Endothelial cell of umbilical vein (primary cell): ENCODE measurements at places on chromosomes 3 and 15. TPM values are rescaled to one million over a fixed set of nuclear protein-coding genes. Genes with fewer than 3 reads are reported as not detected.

MYL3 gene
- total RNA-seq, result not detected in 2 replicates

WNT7A gene
- not detected in 2 replicates for total RNA-seq

HMCES gene
- 38.9 and 40.8 TPM in 2 replicates for total RNA-seq

AHSG gene
- not detected in 2 replicates for total RNA-seq

EOMES gene
- not detected in 2 replicates for total RNA-seq

SMCO1 gene
- total RNA-seq, result not detected in 2 replicates

C3orf33 gene
- total RNA-seq, result 0.74 and 1.7 TPM in 2 replicates

DNA sequence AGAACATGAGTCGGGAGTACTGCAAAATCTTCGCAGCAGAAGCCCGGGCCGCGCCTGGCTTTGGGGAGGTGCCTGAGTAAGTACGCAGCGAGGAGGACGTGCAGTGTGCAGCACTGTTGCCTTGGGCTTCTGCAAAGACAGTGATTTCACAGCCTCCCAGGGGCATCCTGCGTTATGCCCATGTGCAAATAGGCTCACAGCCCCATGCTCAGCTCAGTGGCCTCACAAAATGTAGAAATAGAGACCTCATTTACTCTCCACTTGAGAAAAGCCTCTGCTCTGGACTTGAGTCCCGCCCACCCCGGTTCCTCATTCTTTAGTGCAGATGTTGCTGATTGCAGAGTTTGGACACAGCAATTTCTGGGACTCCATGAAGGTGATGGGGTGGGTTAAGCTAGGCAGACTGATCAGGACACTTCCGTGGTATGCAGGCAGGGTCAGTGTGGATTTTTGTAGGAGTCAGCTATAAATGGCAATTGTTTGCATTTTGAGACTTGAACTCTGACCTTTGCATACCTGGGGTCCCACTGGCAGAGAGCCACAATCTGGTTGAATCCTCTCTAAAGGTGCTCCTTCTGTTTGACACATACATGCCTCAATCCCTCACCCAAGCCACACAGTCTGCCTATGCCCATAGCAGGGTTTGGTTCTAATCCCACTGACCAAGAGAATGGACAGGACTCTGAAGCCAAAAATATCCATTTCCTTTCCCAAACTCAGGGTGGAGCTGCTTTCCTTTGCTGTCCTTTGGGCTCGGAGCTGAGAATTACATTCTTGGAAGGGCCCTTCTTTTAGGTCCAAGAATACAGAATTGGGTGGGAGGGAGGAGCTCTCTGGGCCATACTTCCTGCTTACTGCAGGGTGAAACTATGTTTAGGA is 20.7 kb upstream of the SLC28A1 start:
- no peak for DNase-seq

DNA sequence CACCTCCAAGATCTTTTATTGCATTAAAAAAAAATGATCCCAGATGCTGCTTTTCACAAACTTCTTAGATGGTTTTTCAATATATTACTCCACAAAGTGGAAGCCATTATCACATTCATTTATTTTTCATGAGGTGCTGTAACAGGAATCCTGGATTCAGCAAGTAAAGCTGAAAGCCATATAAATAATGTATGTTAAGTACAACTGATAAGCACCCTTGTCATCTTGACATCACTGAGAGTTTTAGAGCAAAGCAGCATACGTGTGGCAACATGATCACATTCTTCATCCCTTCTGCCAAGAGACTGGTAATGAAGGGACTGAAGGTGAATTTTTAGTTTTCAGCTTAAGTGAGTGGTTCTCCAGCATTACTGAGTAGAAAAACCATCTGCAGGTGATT is 44.9 kb upstream of the LRRFIP2 start:
- no peak for DNase-seq

DNA sequence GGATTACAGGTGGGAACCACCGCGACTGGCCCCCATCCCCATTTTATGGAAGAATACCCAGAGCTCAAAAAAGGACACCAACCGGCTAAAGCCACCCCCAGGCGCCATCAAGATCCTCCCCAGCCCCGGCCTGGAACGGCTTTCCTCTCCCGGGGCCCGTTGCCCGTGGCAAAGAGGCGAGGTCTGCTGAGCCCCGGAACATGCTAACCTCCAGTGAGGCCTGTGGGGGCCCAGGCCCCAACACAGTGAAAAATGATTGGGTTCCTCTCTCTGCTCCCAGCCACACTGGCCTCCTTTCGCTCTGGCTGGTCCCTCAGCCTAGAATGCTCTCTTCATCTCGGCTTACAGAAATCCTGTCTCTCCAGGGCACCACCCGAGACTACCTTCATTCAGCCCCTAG is 46.5 kb upstream of the SMAD6 start:
- DNase-seq, result no peak

DNA sequence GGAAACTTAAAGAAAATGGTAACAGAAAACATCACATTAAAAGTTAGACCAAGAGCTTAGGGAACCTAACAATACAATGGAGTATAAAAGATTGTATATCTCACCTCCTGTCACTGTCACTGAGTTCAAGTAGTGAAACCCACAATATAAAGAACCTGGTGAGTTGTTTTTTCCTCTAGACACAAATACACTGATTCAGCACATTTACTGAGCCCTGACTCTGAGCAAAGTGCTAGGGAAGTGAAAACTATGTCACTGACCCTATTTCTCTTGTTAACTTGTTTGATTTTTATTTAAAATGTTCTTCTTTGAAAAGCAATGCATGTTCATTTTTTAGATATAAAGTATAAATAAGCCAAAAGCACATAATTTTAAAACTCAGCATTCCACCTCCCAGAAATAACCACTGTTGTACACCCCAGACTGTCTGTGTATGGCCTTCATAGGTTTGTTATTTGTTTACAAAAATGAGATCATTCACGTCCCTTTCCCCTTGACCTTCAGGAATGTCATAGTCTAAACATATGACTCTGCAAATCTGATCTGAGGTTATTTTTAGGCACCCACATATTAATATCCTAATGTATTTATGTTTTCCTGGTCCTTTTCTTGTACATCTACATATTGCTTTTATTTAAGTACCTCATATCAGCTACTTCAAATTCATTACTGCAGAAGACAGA is 69.2 kb upstream of the CSTA start:
- no peak for DNase-seq

GRCh38 chr15:77009646-77010311 is 14.9 kb downstream of the PSTPIP1 start:
- no peak for DNase-seq

DNA sequence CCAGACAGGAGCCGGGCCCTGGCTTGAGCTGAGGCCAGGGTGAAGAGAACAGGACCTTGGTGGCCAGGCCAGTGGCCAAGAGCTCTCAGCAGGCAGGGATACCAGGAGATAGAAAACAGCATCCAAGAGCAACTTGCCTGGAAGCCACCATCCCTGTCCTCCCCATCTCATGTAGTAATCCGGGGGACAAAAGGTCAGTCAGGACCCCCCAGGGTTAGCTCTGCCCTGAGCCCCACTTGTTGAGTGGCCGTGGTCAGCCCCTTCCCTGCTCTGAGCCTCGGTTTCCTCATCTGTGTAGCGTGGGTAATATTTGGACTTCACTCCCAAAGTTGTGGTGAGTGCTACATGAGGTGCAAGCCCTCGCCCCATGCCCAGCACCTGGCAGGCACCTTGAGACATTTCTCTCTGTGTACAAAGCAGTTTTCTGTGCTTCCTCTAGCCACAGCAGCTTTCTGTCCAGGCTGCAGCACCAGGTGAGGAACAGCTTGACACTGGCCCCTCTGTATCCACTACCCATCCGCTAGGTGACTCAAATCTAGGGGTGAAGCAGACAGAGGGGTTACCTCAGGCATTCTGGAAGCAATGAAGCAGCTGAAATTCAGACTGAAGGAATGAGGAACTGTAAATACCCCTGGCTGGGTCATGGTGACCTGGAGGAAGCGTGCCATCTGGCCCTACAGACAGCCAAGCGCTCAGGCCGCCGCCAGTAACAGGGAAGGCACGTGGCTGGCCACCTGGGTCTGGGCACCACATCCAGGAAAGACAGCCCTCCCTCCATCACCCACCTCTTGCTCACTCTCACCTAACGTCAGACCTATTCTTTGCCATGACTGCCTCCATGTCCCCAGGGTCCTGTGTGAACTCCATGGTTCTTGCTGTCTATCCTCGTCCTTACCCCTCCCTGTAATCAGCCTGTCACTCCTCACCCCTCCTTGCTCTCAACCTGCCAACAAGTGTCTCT is 6.7 kb downstream of the CISH start:
- DNase-seq, result no peak

DNA sequence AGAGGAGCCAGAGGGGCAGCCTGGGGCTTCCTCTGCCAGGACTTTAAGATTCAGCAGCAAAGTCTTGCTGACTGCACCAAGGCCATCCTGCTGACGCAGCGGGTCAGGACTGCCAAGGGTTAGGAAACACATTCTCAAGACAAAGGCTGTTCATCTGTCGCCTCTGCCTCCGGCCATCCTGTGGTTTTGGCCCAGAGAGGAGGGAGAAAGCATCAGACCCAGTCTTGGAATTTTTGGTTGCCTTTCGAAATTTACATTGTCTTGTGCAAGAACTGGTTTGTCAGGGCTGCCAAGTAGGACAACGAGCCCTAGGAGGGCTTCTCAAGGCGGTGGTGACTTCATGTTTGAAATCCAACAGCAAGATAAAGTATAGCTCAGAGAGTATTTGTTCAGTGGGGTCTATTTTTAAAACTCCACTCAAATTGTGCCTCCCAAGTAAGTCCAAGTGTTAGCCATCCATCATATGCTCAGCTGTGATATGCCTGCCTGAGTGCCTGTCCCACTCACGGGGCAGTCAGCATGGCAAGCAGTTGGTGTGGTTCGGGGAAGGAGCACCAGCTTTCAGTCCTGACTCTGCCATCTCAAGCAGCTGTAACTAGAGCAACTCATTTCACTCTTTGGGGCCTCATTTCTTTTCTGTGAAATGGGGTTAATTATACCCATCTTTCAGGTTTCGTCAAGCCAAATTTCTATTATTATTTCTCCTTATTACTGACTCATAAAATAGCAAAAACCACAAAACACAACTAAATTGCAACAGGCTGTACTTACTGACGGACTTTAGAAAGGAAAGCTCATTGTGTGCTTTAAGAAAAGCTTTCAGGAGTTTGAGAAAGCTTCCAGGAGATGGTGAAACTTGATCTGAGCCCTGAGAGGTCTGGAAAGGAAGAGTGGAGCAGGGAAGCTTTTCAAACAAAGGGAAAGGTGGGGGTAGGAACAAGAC is 42.4 kb upstream of the RHO start:
- peak; percentile 25 for DNase-seq

DNA sequence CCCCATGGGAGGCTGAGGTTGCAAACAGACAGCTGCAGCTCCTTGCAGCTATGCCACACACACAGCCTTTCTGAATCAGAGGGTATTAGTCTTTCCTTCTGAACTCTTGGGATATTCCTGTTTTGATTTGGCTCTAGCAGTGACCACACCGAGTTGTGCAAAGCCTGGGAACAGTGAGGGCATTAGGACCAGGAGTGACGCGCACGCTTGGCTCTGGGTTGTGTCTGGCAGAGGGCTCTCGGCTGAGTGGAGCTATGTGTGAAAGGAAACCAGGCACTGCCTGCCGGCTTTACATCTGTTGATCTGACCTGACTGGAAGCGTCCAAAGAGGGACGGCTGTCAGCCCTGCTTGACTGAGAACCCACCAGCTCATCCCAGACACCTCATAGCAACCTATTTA is at the start of gene GALNT15:
TSS of gene GALNT15 (plus strand) at position 292 of the 400 bp plus-strand sequence. CDS start 472 bp downstream, outside the sequence.
- peak; percentile 86 for DNase-seq

DNA sequence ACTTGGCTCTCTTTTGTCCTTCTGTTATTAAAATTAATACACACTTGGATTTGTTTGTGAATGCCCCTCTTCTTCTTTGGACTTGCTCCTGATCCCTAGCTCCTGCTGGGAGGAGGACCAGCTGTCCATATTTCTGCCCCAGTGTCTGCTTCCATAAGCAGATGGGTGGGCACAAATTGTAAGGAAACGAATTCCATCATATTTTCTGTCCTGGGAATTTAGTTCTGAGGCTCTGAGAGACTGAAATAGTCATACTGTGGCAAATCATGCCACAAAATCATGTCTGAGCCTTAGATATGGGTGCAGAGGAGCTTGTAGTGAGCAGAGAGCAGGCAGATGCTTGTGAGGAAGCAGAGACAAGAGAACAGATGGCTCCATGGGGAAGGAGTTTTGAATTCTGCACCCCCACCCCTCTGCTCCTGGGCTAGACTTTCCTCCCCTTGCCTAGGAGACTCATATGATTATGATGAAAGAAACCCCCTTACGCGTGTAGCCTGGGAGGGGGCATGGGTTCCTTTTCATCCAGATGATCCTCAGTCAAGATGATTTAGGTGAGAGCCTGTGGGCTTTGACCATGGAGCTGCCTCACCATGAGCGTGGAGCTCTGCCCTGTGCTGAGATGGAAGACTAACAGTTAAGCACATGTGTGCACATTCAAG is 50.6 kb downstream of the SV2B start:
- no peak for DNase-seq

DNA sequence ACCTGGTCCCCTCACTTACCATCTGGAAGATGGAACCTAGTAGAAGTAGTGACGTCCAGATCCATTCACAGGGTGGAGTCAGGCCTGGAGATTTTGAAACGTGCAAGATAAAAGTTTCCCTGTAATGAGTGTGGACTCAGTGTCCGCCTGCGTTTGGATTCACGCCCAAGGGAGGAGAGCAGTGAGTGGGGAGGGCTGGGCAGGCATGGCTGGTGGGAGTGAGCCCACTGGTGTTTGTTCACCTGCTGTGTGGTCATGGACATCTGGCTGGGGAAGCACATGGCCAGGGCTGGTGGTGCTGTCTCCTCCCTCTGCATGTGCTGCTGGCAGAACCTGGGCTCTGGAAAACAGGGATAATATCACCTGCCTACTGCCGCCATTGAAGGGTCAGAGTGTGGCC is 37.0 kb downstream of the RLBP1 start:
- DNase-seq, result no peak

DNA sequence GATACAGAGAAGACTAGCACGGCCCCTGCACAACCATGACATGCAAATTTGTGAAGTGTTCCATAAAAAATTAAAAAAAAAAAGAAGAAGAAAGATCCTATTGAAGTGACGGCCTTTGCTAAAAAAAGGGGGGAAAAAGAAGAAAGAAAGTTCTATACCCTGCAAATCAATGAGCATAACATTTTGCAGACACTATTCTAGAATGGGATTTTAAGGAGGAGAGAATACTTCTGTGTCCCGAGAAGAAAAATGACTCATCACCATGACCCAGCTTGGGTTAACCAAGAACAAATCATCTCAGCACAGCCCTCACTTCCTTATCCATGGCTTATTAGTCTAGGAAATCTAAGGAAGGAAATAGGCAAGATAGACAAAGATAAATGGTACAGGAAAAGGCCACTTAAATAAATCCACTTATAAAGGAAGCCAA is 7.4 kb upstream of the SH3BP5 start:
- DNase-seq, result peak; percentile 66

- DNase-seq, result no peak
Observed at GRCh38 chr3:128009952-128010846, 42.0 kb upstream of the SEC61A1 start.

- no peak for DNase-seq
Observed at GRCh38 chr15:93168910-93169309, 79.9 kb upstream of the RGMA start.

GRCh38 chr3:123713211-123713610 is 128.4 kb upstream of the HACD2 start:
- DNase-seq, result no peak
